ENCODE measurements at places on chromosomes 6 and 20. TPM values are rescaled to one million over a fixed set of nuclear protein-coding genes. Genes with fewer than 3 reads are reported as not detected.

EYA4 gene
- not detected for total RNA-seq

DNA sequence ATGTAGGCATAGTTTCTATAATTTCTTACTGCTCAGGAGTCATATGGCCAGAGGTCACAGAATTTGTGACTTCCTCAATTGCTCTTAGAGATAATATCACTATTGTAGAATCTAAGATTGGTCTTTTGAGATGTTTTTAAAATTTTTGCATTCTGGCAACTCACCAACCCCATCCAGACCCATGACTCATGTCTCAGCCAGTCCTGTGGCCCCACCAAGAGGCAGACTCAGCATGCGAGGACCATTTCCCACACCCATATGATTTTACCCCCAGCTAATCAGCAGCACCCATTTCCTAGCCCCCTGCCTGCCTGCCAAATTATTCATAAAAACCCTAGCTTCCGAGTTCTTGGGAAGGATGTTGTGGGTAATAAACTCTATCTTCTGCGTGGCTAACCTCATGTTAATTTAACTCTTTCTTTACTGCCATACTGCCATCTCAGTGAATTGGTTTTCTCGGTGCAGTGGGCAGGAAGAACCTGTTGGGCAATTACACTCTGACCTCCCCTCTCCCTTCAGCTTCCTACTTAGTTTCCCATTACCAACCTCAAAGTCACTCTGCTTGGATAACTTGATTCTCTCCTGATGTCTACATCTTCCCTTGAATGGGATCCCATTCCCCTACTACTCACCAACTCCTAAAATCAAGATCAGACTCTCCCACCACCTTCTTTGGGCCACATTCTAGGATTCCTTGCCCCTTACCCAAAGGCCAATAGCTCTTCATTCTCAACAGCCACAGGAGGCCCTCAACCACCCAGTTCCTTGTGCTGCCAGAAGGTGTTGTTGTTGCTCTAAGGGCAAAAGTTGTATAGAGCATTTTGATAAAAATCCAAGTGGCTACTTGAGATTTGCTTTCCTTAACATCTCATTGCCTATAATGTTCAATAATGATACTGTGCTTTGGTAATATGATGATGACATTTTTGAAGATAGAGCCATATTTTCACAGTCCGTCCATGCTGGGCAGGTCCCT, 16.2 kb upstream of the IYD start:
- DNase-seq: no peak

PGC gene
- not detected for total RNA-seq

- no peak for DNase-seq
These were observed 776.4 kb downstream of the C6orf118 start for GRCh38 chr6:164533045-164533362.

DNA sequence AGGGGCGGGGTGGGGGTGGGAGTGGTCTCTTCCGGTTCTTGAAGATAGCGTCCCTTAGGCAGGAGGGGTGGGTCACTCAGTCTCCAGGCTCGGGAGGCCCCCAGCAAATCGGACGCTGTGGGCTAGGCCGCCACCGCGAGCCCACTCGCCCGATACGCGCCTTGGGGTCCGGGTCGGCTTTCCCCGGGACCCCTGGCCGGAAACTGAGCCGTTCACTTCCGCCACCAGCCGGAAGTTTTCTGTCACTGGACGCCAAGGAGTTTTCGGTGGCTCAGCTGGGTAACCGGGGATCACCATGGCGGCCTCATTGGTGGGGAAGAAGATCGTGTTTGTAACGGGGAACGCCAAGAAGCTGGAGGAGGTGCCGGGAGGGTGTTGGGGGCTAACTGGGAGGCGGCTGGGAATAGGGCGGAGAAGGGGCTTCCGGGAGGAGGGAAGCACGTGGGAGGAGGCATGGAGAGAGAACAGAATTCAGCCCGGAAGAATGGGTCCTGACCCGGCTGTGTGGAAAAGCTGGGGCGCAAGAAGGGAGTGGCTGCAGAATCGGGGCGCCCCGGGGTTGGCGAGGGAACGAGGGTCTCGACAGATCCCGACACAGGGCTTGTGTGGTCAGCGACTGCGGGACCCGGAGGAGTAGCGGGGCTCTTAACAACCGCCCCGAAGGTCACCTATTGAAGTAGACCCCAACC, at the start of gene ITPA:
TSS of gene ITPA (plus strand) at position 242 of the 689 bp plus-strand sequence. CDS start at position 296, 54 bp downstream.
- DNase-seq: peak; percentile 78

DNA sequence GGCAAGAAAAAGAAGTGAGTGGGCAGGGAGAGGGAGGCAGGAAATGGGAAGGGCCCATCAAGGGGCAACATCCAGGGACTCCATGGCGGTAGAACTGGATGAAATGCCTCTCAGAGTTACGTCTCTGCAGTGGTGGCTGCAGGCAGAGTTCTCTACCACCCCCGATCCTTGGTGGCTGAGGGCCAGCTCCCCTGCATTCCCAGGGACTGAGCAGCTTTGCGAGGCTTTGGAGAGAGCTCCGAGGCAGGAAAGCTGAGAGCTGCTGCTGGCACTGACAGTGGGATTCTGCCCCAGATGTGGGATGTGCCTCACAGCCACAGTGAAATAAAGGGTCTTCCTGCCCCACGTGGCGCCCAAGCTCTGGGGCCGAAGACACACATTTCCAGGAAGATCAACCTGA, 236.6 kb downstream of the SLC24A3 start:
- DNase-seq: no peak

GRCh38 chr6:138514860-138515540, 15.7 kb upstream of the NHSL1 start:
- peak; percentile 14 for DNase-seq

SLC24A3 gene
- not detected for total RNA-seq

DNA sequence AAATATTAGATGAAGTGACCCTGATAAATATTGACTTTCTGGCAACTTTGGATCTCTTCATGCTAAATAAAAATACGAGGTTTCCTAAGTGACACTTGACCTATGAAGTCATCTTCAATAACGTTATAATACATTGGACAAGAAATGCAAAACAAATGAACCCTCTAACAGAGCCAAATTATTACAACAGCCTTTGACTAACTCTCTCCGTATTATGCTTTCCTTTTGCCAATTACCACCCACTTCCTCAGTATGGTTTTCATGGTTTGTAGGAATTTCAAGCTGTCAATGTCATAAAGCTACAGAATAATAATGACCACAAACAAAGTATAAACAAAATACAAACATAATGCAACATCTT, 210.5 kb downstream of the MOXD1 start:
- no peak for DNase-seq

FRMD1 gene
- total RNA-seq: not detected
